ENCODE measurements at places on chromosomes 7 and 10. TPM values are rescaled to one million over a fixed set of nuclear protein-coding genes. Genes with fewer than 3 reads are reported as not detected.
A peak's percentile ranks its signal among the peaks of the same experiment; 100 is the strongest.

Gene PRSS58
- total RNA-seq, result not detected

DNA sequence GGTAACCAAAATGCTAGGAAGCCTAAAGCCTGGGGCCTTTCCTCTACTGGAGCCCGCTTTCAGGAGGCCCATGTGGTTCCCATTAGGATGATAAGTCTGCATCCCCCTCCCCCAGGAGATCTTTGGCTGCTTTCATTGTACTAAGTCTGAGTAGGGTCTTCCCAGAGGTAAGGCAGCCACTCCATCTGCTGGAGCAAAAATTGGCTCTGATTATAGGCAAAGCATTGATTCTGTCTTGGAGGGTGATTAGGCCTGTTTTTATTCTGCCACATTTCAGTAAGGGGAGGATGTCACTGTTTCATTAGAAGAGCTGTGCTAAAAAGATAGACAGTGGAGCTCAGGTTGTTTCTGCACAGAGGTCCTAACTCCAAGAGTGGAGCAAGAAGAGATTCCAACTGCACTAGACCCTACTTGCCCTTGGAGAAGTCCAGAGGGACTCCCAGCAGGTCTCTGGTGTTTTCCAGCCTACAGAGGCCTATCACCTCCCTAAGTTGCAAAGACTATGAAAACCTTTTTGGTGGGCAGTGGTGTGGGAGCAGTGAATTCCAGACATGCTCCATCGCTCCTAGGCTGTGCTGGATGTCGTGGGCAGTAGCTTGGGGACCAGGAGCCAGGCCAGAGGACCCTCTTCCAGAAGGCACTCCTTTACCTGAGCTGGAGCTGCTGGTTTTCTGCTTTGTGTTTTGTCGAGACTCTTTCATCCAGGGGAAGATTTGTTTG, 7.1 kb upstream of the HOXA2 start:
- H3K36me3 ChIP-seq, result no peaks in the 10 kb centered on the region
- peaks cover 97% of the 10 kb centered on the region for H3K27me3 ChIP-seq
- no peaks in the 10 kb centered on the region for H3K4me1 ChIP-seq
- no peak for DNase-seq

Gene TUBB8
- 0.57 TPM for total RNA-seq

DNA sequence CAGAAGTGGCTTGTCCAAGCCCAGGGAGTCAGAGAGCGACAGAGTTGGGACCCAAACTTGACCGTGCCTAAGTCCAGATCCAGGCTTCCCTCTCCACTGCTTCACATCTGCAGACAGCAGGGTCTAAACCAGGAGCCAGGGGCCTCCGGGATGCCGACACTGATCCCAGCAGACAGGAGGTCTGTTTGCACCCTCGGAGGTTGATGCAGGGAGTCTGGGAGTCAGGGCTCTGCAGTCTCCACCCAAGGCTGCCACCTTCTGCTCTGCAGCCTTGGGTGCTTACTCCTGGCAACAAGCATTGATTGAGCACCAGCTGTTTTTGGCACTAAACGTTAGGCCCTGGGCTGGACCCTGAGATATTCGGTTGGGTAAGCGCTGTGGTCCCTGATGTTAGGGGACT, 21.0 kb downstream of the ELFN1 start:
- no peak overlapping the region for H3K4me3 ChIP-seq
- H3K4me1 ChIP-seq, result no peaks in the 10 kb centered on the region
- no peak overlapping the region for H3K27ac ChIP-seq
- DNase-seq, result peak; percentile 10
- H3K36me3 ChIP-seq, result no peaks in the 10 kb centered on the region

GRCh38 chr10:44874166-44874565, 37.0 kb upstream of the TMEM72 start:
- no peaks in the 10 kb centered on the region for H3K36me3 ChIP-seq
- no peaks in the 10 kb centered on the region for H3K27me3 ChIP-seq
- no peaks in the 10 kb centered on the region for H3K4me1 ChIP-seq
- H3K4me3 ChIP-seq, result no peak overlapping the region

GRCh38 chr10:4125776-4126175, 340.8 kb upstream of the KLF6 start:
- H3K27me3 ChIP-seq, result no peaks in the 10 kb centered on the region
- H3K27ac ChIP-seq, result no peak overlapping the region
- no peaks in the 10 kb centered on the region for H3K4me1 ChIP-seq
- peaks cover 7% of the 10 kb centered on the region for H3K36me3 ChIP-seq

- DNase-seq, result no peak
- peak overlapping the region; percentile 96 for H3K4me3 ChIP-seq
- no peaks in the 10 kb centered on the region for H3K36me3 ChIP-seq
- no peaks in the 10 kb centered on the region for H3K27me3 ChIP-seq
- no peak overlapping the region for H3K27ac ChIP-seq
- no peaks in the 10 kb centered on the region for H3K4me1 ChIP-seq
Observed at GRCh38 chr7:98250789-98251188, 1.2 kb downstream of the TECPR1 start.

GRCh38 chr7:10780400-10780747, 193.3 kb upstream of the PHF14 start:
- H3K4me1 ChIP-seq, result no peaks in the 10 kb centered on the region
- H3K4me3 ChIP-seq, result no peak overlapping the region
- H3K27me3 ChIP-seq, result no peaks in the 10 kb centered on the region

Gene TRIM4
- 6.9 TPM for total RNA-seq

Gene ITIH2
- not detected for total RNA-seq

GRCh38 chr10:121511943-121512342, 86.3 kb downstream of the FGFR2 start:
- no peak overlapping the region for H3K4me3 ChIP-seq
- no peaks in the 10 kb centered on the region for H3K27me3 ChIP-seq
- H3K27ac ChIP-seq, result no peak overlapping the region
- H3K36me3 ChIP-seq, result peaks cover 91% of the 10 kb centered on the region

Gene GBX1
- not detected for total RNA-seq

All from H9 (cell line).